ENCODE measurements at places on chromosomes 5 and 9.

DNA sequence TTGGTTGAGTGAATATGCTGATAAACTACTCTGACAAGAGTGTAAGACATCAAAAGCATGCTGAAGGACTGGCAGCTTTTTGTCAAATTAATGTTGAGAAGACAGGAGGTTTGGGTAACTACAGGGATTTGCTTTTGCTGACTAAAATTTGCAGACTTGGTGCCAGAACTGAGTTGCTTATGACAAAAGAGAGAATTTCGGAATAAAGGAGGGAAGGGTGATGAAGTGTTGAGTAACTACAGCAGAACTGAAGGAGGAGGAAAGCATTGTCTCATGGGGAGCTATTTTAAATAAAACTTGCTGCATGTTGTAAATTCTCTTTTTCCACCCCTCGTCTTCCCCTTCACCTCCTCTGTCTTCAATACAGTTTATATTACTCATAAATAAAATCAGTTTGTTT lies 296.1 kb downstream of the YTHDC2 start:
- DNase-seq: no peak

GRCh38 chr5:147167529-147167928 lies 67.3 kb upstream of the STK32A start:
- no peak for DNase-seq

- DNase-seq: no peak
Measured at GRCh38 chr5:78541086-78541654, 107.4 kb downstream of the LHFPL2 start.

DNA sequence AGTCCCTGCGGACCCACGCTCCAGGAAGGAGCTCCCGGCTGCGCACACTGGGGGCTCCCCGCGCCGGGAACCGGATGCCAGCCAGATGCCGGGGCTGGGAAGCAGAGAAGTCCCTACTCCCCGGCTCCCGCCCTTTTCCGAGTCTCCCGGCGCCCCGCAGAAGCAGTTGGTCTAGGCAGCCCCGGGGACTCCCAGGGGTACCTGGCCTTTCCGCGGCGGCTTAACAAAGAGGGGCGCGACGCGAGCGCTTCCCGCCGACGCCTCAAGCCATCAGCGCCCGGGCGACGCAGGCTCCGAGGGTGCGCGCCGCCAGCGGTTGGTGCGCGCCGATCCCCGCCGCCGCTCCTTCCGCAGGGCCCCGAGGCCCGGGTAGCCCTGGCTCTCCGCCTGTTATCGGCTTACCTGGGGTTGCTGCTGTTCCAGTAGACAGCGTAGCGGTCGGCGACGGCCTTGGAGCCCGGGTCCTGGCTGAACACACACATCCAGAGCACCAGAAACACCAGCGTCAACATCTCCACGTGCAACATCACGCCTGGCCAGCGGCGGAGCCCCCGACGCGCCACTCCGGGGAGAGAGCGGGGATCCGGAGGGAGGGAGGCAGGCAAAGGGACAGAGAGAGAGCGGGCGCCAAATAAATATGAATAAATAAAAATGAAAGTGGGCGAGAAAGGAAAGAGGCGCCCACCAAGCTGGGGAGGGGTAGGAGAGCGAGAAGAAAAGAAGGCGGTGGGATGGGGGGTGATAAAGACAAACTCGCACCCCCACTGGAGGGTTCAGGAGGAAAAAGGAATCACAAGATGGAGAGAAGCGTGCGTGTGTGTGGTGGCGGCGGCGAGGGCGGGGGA lies 428 bp downstream of the EFNA5 start:
- DNase-seq: no peak

GRCh38 chr5:140108093-140109017 lies 5.6 kb upstream of the PURA start:
- DNase-seq: no peak
